IMR-90 (cell line): ENCODE measurements at places on chromosomes 2 and 18. TPM values are rescaled to one million over a fixed set of nuclear protein-coding genes. Genes with fewer than 3 reads are reported as not detected.

- DNase-seq, result no peak
- no peaks in the 10 kb centered on the region for H3K36me3 ChIP-seq
- H3K27ac ChIP-seq, result no peak overlapping the region
- H3K27me3 ChIP-seq, result 0 out of 2 replicates have a peak, but pooled peaks cover 3% of the 10 kb centered on the region
- H3K4me1 ChIP-seq, result no peaks in the 10 kb centered on the region
These were observed 28.7 kb downstream of the MGAT4A start for GRCh38 chr2:98702127-98702802.

The TYW5 gene
- total RNA-seq, result 3.8 and 6.9 TPM in 2 replicates

The FAM110C gene
- not detected in 2 replicates for total RNA-seq

DNA sequence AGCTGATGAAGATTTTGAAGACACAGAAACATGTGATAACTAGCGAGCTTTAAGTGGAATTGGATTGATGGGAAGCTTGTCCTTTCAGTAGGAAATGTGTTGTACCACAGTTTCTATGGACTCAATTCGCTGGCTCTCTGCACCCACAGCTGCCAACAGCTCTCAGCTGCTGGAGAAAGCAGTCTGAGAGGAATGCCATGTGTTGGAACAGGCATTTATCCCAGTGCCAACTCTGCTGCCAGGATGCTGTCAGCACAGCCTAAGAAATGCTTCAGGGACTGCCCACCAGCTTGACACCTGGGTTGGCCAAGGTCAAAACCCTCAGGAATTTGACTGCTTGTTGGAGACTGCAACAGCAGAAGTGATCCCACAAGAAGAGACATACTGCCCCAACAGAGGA, 193.0 kb upstream of the THSD7B start:
- DNase-seq, result no peak
- no peaks in the 10 kb centered on the region for H3K36me3 ChIP-seq
- no peak overlapping the region for H3K27ac ChIP-seq

The NYAP2 gene
- total RNA-seq, result not detected in 2 replicates

The SLC5A7 gene
- total RNA-seq, result not detected in 2 replicates

GRCh38 chr18:63606526-63606925, 19.4 kb downstream of the SERPINB13 start:
- H3K4me1 ChIP-seq, result no peaks in the 10 kb centered on the region; the same call in 1 of the 2 replicates
- no peaks in the 10 kb centered on the region for H3K36me3 ChIP-seq
- H3K27me3 ChIP-seq, result peaks cover 1% of the 10 kb centered on the region; the same call in 1 of the 2 replicates
- no peak overlapping the region for H3K27ac ChIP-seq
- no peak for DNase-seq
- H3K4me3 ChIP-seq, result no peak overlapping the region

GRCh38 chr2:173990245-173990644, 25.1 kb upstream of the SP3 start:
- no peak overlapping the region for H3K4me3 ChIP-seq
- H3K4me1 ChIP-seq, result peaks cover 10% of the 10 kb centered on the region
- H3K27ac ChIP-seq, result no peak overlapping the region
- H3K36me3 ChIP-seq, result no peaks in the 10 kb centered on the region

DNA sequence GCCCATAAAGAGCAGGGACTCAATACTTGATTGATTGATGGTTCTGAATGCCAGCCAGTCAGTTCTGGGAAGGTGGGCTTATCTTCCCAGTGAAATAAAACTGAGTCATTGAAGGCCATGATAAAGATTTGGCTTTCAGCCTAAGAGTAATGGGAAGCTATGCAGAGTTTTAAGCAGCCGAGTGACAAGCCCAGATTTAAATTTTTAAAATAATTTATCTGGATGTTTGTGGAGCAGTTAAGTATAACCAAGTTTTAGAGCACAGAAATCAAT, 122.8 kb downstream of the RAPGEF4 start:
- peaks cover 10% of the 10 kb centered on the region for H3K4me1 ChIP-seq
- DNase-seq, result peak; percentile 45
- no peak overlapping the region for H3K27ac ChIP-seq
- H3K4me3 ChIP-seq, result no peak overlapping the region
- no peaks in the 10 kb centered on the region for H3K27me3 ChIP-seq

GRCh38 chr2:241638940-241639339, 1.4 kb downstream of the ATG4B start:
- no peak overlapping the region for H3K4me3 ChIP-seq
- no peak overlapping the region for H3K27ac ChIP-seq
- peaks cover 8% of the 10 kb centered on the region; the same call in 1 of the 2 replicates for H3K36me3 ChIP-seq
- no peak for DNase-seq
- H3K4me1 ChIP-seq, result peaks cover 3% of the 10 kb centered on the region; the same call in 1 of the 2 replicates

The DLX1 gene
- 0.36 and 1.1 TPM in 2 replicates for total RNA-seq
